ENCODE measurements at places on chromosomes 2 and 18.
A peak's percentile ranks its signal among the peaks of the same experiment; 100 is the strongest.

GRCh38 chr2:204026294-204026693, 89.7 kb downstream of the ICOS start:
- DNase-seq, result no peak

DNA sequence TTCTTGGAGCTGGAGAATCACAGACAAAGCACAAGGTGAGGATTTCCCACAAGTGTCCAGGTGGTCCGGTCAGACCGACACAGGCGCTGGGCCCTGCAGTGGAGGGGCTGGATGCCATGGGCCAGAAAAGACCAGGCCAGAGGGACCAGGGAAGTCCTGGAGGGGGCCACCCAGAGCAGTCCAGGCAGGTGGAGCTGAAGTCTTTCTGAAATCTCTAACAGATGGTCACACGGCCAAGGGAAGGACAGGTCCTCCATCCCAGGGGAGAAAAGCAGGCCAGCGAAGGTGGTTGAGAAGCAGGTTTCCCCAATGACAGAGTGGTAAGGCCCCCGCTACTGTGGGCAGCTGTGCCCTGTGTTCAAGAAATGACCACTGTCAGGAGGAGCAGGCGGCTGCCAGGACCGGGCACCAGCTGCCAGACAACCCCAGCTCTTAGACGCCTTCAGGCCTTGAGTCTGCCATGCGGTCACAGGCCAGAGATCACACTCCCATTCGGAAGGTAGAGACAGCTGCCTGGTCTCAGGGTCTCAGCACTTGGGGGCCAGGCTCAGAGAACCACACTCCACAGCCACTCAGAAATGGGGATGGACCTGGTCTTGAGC, 25.9 kb downstream of the HS1BP3 start:
- no peak for DNase-seq

- DNase-seq, result no peak
Measured at GRCh38 chr2:216879727-216880508, 20.1 kb upstream of the TNP1 start.

DNA sequence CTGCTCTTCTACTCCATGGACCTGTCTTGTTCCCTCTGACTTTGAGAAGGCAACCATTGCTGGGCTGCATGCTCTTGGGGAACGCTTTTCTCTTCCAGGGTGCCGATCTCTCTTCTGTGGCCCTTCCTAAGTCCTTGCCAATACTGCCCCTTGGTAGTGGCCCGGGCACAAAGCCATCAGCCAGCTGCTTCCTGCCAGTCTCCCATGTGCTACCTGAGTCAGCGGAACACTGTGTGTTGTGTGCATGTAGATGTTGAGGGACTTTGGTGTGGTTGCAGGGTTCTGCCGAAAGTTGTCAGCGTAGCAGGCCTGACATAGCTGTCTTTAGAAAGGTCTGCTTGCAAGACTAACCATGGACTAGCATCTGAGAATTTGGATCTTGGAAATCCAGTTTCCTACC, 35.4 kb downstream of the MGAT5 start:
- DNase-seq, result no peak

DNA sequence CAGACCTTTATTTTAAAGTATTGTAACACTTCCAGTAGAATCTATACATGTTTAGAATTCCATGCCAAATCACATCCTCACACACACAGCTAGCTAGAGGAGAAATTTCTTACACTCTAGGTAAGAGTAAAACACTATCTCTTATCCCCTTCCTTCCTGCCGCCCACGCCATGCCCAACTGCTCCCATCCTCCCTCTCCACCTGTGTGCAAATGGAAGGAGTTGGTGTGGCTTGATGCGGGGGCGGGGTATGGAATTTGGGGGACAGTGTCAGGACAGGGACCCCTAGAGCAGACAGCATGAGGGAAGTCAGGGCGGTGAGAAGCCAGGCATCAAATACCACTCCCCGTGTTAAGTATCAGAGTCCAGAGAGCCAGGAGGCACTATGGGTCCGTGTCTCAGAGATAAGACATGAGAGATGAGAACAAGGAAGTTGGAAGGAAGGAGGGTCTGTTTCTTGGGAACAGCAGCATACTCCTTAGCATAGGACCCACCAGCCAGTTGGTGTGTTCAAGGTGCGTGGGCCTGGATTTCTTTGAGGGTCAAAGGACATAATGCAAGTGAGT, 48.6 kb upstream of the NOSTRIN start:
- no peak for DNase-seq

GRCh38 chr2:66082581-66082980, 352.3 kb upstream of the MEIS1 start:
- no peak for DNase-seq

DNA sequence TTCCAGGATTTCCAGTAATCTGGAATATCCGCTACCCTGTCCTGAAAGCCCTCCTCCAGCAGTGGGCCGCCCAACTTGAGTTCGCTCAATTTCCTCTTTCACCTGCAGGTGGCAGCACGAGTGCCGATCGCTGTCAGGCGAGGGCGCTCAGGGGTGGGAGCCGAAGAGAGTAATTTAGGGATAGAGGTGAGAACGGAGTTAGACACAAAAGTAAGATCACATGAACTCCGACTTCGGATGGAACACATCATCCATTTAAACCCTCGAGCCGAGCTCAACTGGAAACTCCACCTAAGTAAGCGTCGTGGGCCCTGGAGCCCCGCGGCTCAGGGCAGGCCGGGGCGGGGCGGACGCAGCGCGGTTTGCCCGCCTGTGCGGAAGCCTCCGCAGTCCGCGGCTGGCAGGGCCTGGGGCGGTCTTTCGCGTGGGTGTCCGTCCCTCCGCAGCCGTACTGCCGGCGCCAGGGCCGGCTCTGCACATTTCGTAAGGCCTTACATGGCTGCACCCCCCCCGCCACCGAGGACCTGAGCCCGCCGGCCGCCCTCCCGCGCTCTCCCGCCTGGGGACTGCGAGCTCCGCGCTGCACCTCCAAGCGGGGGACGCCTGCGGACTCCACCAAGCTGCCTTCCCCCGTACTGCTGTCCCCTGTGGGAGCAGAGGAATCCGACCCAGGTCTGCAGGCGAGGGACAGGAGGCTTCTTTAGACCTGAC, 61.2 kb downstream of the SEMA4F start:
- peak; percentile 57 for DNase-seq

- DNase-seq, result no peak
Measured at GRCh38 chr2:168490946-168491605, 35.0 kb downstream of the CERS6 start.

DNA sequence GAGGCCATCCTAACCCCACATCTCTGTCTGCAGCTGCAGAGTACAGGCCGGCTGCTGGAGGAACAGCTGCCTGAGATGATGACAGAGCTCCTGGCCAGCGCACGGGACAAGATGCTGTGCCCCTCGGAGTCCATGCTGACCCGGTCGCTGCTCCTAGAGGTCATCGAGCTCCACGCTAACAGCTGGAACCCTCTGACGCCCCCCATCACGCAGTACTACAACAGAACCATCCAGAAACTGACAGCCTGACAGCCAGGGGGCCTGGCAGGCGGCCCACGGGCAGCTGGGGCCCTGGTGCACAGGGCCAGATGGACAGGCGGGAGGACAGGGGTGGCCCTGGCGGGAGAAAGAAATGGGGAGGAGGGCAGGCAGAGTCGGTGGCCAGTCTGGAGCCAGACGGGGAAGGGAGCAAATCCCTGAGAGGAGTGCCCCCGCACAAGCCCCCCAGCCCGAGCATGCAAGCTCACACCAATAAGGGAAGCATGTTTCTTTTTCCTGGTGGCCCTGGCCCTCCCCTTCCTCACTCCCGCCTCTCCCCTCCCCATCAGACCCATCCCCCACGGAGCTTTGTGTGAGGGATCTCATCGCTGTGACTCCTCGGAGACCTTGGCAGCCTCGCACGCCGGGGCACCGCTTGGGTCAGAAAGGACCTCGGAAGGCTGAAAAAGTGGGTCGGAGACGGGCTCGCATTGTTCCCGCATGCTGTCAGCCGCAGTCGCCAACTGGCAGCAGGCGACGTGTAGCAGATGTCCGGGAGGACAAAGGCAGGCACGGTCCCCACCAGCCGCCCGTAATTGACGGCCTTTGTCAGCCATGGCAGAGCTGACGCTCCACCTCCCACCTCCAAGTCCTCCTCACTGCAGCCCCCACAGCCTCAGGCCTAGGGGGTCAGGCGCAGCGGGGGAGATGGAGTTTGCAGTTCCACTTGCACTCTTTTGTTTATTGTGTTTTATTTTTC, 91.2 kb downstream of the SMAD7 start:
- DNase-seq, result no peak

GRCh38 chr18:76363436-76364120, 131.5 kb downstream of the ZNF516 start:
- DNase-seq, result no peak

GRCh38 chr2:211367711-211368110, 811.3 kb downstream of the CPS1 start:
- no peak for DNase-seq

- no peak for DNase-seq
Measured at GRCh38 chr2:61878761-61879160, 9.7 kb downstream of the CCT4 start.

GRCh38 chr2:85781013-85781332, 27.2 kb downstream of the ATOH8 start:
- no peak for DNase-seq

DNA sequence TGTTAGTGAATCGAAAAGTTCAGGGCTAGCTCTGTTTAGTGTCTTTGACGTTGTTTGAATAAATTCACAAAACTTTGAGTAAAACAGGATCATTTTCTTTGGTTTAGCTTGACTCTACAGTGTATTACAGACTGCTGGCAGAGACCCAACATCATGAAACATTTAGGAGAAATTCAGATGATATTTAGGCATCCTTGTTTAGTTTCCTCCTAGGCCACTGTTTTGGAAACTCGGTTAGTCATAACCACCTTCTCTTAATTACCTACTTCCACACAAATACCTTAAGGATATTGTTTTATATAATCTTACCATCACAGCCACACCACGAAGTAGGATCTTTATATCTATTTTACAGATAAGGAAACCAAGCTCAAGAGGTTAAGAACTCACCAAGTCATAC, 7.8 kb downstream of the LIMS1 start:
- no peak for DNase-seq

- DNase-seq, result no peak
Measured at GRCh38 chr2:80546766-80547165, 242.2 kb upstream of the LRRTM1 start.

GRCh38 chr2:100124761-100125160, 17.6 kb downstream of the AFF3 start:
- no peak for DNase-seq

Data from stimulated activated CD8-positive, alpha-beta memory T cell treated with anti-CD3 and anti-CD28 coated beads, Interleukin-15, amount 100 ng/mL, for 24 hours (primary cell).